ENCODE measurements at places on chromosomes 12 and 14. TPM values are rescaled to one million over a fixed set of nuclear protein-coding genes. Genes with fewer than 3 reads are reported as not detected.

Gene PTGES3
- 125 TPM for total RNA-seq

Gene RPS6KL1
- total RNA-seq: 6.2 TPM

- H3K27ac ChIP-seq: no peak overlapping the region
- no peaks in the 10 kb centered on the region for H3K27me3 ChIP-seq
- H3K36me3 ChIP-seq: no peaks in the 10 kb centered on the region
Observed at GRCh38 chr12:114769634-114770033, 85.7 kb upstream of the TBX3 start.

GRCh38 chr12:120356567-120357030 lies 12.4 kb downstream of the MSI1 start:
- H3K4me3 ChIP-seq: no peak overlapping the region
- peaks cover 10% of the 10 kb centered on the region for H3K27me3 ChIP-seq
- no peaks in the 10 kb centered on the region for H3K4me1 ChIP-seq
- no peaks in the 10 kb centered on the region for H3K36me3 ChIP-seq
- peak; percentile 56 for DNase-seq
- no peak overlapping the region for H3K27ac ChIP-seq

- H3K27ac ChIP-seq: no peak overlapping the region
- DNase-seq: no peak
- no peak overlapping the region for H3K4me3 ChIP-seq
- H3K36me3 ChIP-seq: no peaks in the 10 kb centered on the region
- no peaks in the 10 kb centered on the region for H3K27me3 ChIP-seq
Observed at GRCh38 chr12:108240928-108241327, 98.2 kb downstream of the CMKLR1 start.

All from T-cell (primary cell).